ENCODE measurements at places on chromosomes 2 and 18. TPM values are rescaled to one million over a fixed set of nuclear protein-coding genes. Genes with fewer than 3 reads are reported as not detected.

DNA sequence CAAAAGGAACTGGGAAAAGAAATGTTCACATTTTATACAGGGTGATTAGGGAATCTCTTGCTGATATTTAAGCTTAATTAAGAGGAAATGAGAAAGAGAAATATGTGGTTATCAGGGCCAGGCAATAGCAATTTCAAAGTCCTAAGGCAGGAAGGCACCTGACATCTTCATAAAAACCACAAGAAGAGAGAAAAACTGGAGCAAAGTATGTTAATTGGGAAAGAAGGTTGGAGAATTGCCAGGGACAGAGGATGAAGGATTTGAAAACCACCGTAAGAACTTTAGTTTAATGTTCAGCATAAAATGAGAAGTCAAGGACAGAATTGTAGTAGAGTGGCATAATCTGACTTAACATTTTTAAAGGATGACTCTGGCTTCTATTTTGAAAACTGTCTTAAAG lies 691.8 kb upstream of the NRXN1 start:
- DNase-seq = no peak

The UBXN4 gene
- polyA plus RNA-seq = 70.8 TPM

The CTAGE1 gene
- not detected for polyA plus RNA-seq

The PRKAG3 gene
- not detected for polyA plus RNA-seq

GRCh38 chr2:240581811-240582210 lies 4.7 kb upstream of the CAPN10 start:
- no peak for DNase-seq

The TUBA3E gene
- not detected for polyA plus RNA-seq

The KCNG3 gene
- polyA plus RNA-seq = 0.70 TPM

GRCh38 chr2:1561259-1561658 lies 148.0 kb downstream of the TPO start:
- no peak for DNase-seq

DNA sequence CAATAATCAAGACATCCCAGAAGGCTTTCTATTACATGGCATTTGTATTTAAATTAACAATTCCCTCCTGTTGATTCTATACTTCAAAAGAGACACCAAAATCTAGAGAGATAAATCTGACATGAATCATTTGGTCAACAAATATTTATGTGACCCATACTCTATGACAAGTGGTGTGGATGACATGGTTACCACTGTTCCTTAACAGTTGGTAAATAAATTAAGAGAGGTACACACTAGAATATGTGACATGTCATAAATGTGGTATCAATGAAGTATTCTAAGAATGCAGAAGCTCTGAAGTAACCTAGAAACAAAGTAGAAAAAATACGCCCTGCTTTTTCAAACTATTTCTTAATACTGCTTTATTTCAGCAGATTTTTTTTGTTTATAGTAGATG lies 255.4 kb downstream of the EXOC6B start:
- DNase-seq = no peak

DNA sequence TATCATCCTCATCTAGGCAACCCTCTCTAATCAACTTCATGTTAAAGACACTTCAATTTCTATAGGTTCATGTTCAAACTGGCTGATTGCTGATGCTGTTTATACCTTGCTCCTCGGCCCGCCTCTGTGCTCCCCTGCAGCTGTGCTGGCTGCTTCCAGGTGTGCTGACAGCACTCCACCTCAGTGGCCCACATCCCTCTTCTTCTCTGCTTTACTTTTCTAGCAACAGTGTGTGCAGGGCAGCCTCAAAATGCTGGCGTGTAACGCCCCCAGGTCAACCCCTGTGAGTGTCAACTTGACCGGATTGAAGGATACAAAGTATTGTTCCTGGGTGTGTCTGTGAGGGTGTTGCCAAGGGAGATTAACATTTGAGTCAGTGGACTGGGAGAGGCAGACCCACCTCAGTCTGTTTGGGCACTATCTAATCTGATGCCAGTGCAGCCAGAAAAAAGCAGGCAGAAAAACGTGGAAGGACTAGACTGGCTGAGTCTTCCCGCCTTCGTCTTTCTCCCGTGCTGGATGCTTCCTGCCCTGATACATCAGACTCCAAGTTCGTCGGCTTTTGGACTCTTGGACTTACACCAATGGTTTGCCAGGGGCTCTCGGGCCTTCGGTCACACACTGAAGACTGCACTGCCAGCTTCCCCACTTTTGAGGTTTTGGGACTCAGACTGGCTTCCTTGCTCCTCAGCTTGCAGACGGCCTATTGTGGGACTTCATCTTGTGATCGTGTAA lies 94.7 kb downstream of the COL6A3 start:
- DNase-seq = no peak

The HOXD9 gene
- polyA plus RNA-seq = 1.7 TPM

- DNase-seq = no peak
These were observed 728 bp downstream of the NAPG start for GRCh38 chr18:10526561-10526949.

- DNase-seq = no peak
These were observed 633 bp downstream of the BCL2 start for GRCh38 chr18:63318889-63319382.

The DSG2 gene
- polyA plus RNA-seq = 35.9 TPM

DNA sequence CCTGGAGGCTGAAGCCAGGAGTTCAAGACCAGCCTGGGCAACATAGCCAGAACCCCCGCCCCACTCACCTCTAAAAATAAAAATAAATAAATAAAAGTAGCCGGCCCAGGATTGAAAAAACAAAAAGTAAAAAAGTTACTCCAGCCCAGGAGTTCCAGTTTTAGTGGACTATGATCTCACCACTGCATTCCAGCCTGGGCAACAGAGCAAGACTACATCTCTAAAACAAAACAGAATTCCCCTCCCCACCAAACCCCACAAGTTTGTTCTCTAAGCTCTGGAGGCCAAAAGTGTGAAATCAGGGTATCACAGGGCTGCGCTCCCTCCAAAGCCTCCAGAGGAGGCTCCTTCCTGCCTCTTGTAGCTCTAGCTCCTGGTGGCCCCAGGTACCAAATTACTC lies 1.7 kb downstream of the D2HGDH start:
- no peak for DNase-seq
